Tongue (tissue), 3 donors: ENCODE measurements at places on chromosomes 12 and 14. TPM values are rescaled to one million over a fixed set of nuclear protein-coding genes. Genes with fewer than 3 reads are reported as not detected.

Gene CPNE6
- total RNA-seq: not detected

Gene METTL25
- total RNA-seq: 68.3 TPM

Gene TAS2R42
- total RNA-seq: not detected

Gene FAM186B
- 0.82 TPM for total RNA-seq

Gene FIGNL2
- 0.72 TPM for total RNA-seq

Gene BEST3
- 72.2 TPM for total RNA-seq
